Stimulated activated CD4-positive, alpha-beta T cell treated with anti-CD3 and anti-CD28 coated beads, Interleukin-15, amount 100 ng/mL, for 48 hours (primary cell): ENCODE measurements at places on chromosomes 7 and 10.

DNA sequence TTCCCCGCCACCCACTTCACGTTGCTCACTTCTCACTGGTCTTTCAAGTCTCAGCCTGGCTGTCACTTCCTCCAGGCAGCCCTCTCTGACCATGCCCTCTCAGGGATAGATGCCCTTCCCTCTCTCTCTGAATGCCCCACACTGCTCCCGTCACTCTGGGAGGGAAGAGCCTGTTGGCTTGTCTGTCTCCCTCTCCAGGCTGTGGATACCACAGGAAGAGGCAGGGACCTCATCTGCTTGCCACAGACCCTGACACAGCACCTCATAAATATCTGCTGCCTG lies 93.1 kb downstream of the OAT start:
- no peak for DNase-seq

DNA sequence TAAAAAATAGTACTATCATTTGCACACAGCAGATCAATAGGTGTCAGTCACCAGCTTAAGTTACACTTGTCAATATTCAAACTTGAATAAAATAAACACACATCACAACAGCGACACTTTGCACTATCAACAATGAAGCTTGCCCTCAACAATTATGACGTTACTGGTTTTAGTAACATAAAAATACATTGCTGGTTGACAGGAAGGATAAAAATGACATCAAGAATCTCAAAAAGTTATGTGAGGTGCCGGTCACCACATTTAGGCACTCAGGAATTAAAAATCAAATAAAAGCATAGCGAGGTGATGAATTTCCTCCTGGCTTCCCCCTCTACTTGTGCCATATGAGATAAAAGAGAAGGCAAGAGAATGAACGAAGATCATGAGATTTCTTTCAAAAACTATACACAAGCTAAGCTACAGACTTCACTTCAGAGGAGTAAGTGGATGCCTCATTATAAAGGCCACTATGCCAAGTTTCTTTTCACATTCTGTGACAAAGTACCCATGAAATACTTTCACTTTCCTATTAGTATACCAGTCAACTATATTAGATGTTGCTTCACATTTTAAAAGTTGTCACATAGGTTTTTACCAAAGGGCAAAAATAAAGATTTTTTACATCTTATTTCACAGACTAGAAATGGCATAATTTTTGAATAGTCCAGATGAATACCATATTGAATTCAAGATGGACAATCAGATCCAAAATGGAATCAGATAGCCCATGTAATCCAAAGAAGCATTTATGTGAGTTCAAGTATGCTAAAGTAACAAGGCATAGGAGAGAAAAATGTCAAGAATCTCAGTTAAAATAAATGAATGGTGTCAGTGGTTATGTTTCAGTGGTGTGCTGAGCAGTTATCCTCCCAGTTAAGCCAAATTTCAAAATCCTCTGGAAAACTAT lies 3.6 kb downstream of the CCDC71L start:
- no peak for DNase-seq

DNA sequence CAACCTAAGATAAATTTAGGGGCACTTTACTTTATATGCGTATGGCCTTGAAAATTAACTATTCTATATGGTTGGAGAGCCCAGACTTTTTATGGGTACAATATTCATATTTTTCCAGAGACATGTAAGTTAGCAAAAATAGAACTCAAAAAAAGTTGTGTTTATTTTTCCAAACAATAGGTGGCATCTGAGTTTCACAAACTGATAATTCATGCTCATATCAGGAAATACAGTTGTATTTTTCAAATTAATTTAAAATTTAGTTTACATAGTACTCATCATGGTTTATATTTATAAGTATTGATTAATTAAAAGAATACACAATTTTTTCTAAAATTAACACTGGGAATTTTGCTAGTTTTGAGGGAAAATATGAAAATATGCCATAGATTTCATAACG lies 34.6 kb downstream of the ANKRD7 start:
- DNase-seq, result no peak

DNA sequence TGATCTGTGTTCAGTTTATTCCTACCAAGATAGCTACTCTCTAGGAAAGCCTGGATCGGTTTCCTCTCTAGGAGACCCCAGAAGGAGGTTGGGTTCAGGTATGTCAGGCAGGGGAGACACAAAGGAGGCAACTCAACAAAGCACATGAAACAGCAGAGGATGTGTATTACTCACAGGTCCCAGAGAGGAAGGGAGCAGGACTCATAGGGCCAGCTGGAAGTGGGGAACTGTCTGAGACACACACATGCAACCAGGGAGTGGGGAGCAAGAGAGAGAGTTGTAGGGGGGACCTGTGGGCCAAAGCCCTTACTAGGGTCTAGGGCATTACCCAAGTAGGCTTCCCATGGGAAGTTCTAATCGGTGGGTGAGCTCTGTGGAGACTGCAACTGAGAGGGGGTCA lies 10.2 kb upstream of the NRP1 start:
- DNase-seq, result no peak

DNA sequence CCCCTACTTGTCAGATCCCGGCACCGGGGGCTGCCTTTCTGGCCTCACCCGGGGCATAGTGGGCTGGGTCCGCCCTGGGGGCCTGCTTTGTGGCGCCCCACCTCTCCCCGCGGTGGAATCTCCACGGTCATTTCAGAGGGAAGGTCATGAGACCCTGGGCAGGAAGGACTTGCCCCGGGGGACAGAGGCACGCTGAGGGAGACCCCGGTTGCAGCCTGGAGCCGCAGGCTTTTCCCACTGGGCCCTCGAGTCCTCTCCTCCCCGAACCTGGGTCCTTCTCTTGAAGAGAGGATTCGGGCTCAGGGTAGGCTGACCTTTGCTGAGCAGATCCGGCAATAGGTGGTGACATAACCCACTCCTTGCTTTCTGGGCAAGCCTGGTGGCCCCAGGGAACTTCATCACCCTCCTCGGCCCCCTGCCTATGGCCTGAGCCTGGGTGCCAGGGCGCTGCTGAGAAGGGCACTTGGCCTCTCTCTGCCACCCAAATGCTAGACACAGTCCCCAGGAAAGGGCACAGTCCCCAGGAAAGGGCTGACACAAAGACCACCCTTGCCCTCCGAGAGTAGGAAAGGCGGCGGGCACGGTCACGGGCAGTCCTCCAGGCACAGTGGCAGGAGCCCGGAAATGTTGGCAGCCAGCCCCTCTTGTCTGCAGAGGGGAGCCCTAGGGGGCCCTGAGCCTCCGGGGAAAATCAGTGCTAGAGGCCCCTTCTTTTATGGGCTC lies 36.2 kb downstream of the FKBP6 start:
- DNase-seq, result no peak

DNA sequence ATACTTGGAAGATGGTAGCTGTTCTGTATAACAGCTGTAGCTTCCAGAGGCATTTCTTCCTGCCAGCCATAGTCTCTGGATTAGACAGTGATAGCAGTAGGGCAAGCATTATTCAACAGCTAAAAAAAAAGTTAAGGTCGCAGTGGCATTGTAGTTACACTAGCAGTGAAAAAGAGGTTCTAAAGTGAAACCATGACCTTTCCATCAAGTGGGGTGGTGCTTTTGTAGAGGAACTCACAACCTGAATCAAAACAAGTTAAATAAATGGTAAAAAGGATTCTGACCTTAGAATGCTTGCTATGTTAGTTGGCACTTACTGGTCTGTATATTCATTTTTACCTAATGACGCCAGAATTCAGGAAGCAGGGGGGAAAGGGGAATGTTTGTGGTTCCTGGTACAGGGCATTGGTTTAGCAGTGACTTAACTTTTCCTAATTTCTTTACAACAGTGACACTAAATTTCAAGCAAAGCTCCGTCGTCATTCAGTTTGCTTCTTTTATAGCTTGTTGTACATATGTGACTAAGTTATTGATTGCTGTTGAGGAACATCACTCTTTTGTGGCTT lies 55.0 kb downstream of the GBF1 start:
- no peak for DNase-seq

GRCh38 chr10:60032723-60033122 lies 126.4 kb upstream of the CCDC6 start:
- no peak for DNase-seq

- DNase-seq, result no peak
Observed at GRCh38 chr7:41051535-41051934, 651.4 kb downstream of the INHBA start.

DNA sequence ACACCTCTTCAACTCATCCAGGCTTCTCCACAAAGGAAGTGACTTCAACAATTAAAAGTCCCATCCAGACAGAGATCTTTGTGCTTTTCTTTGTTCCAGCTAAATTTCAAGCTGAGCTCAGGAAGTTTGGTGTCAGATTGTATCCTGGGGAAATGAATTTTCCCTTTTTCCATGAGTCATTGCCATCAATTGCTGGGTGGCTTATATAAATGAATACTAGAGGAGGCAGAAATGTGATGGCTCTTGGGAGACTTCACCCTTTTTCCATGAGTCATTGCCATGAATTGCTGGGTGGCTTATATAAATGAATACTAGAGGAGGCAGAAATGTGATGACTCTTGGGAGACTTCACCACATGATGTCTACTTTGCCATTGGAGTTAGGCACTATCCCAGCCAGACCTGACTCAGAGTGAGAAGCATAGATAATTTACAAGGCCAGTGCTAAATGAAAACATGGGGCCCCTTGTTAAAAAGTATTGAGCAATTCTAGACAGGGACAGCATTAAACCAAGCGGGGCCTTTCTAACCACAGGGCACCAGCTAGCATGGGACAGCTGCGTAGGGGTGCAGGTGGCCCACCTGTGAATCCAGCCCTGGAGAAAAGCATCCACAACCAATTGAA lies 339.2 kb upstream of the PODXL start:
- DNase-seq, result no peak

DNA sequence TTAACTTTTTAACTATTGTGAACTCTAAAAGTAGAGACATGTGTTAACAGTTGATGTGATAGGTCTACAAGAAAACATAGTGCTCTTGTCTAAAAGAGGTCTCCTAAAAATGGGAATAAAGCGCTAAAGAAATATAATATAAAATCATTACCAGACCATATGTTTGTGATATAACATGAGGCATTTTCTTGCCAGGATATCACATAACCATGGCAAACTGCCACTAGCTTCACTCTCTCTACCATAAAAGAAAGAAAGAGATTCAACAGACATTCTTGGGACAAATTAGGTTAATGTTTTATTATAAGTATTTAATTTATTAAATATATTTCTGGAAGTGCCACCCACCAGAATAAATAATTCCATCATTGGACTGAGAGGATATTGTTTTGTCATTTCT lies 115.0 kb downstream of the TMEM26 start:
- no peak for DNase-seq

GRCh38 chr10:49726593-49726992 lies 35.5 kb downstream of the OGDHL start:
- no peak for DNase-seq

DNA sequence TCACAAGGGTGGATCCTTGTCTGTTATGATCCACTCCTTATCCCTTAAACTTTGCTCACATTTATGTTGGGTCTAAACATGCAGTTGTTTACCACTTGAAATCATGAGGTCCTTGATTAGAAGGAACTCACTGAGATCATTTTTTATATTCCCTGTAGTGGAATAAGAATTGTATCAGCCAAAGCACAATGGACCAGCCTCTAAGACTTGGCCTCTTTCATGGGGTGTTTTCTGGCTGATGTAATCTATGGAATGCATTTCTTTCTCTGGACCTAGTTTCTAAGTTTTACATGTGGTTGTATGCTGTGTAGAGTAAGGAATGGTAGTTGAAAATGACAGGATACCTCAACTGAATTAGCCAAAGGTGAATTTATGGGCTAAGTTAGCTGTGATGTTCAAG lies 376.6 kb downstream of the SORCS3 start:
- no peak for DNase-seq

GRCh38 chr10:16811292-16811691 lies 5.9 kb downstream of the RSU1 start:
- no peak for DNase-seq

DNA sequence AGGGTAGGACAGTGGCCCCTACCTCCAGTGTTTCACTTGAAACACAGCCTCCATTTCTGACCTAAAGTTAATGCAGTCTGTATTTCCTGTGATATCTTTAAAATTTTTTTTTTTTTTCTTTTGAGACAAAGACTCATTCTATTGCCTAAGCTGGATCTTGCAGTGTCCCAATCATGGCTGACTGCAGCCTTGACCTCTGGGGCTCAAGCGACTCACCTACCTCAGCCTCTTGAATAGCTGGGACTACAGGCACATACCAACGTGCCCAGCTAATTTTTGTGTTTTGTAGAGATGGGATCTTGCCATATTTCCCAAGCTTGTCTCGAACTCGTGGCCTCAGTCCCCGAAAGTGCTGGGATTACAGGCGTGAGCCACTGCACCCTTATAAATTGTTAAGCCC lies 16.7 kb upstream of the MGAM2 start:
- DNase-seq, result no peak

DNA sequence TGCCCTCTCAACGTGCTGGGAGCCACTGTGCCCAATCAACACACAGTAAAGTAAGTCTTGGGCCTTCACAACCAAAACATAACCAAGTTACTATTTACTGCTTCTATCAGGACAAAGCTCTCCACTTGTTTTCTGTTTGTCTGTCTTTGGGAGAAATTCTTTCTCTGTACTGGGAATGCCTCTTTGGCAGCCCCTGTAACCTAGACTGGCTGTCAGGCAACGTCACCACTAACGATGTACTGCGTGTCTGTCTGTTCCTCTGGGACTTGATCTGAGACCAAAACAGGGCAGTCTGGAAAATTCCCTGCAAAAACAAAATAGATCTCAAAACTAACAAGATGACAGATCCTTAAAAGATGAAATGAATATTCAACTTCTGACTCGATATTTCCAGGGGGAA lies 113.0 kb downstream of the SMURF1 start:
- DNase-seq, result no peak

- DNase-seq, result no peak
Observed at GRCh38 chr10:14560791-14561765, 213.6 kb downstream of the FAM107B start.

DNA sequence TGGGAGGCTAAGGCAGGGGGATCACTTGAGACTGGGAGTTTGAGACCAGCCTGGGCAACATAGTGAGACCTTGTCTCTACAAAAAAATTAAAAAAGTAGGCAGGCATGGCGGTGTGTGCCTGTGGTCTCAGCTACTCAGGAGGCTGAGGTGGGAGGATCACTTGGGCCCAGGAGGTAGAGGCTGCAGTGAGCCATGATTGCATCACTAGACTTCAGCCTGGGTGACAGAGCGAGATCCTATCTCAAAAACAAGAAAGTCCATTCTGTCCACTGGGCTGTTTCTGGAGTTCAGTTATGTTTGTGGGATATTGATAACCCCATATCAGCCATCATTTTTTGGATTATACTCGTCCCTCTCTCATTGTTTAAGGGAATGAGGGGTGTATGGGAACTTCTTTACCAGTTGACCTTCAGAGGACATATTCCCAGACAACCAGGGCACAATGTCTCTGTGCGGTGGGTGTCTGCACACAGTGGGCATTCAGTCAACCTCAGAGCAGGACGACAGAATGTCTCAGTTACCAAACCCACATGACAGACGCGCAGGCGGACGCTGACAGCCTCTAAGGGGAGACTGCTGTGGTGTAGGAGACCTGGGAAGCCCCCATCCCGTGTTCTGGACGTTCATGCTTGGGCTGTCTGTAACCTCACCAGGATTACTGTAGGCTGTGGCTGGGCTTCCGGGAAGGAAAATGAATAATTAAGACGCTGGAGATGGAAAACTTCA lies 69.4 kb downstream of the CARD11 start:
- DNase-seq, result no peak

- DNase-seq, result peak; percentile 28
Observed at GRCh38 chr7:73738220-73738611, 386 bp downstream of the ABHD11 start.
